Neural cell (in vitro differentiated cells): ENCODE measurements at places on chromosomes 16 and 17. TPM values are rescaled to one million over a fixed set of nuclear protein-coding genes. Genes with fewer than 3 reads are reported as not detected.

Gene CNGB1
- 19.1 and 20.7 TPM in 2 replicates for polyA plus RNA-seq

Gene UTS2R
- not detected in 2 replicates for polyA plus RNA-seq

Gene P2RX5
- 7.0 and 9.0 TPM in 2 replicates for polyA plus RNA-seq

Gene KRT27
- not detected in 2 replicates for polyA plus RNA-seq

Gene STX1B
- 4.5 and 9.2 TPM in 2 replicates for polyA plus RNA-seq

Gene OR4D1
- not detected in 2 replicates for polyA plus RNA-seq

Gene KRTAP9-8
- polyA plus RNA-seq, result not detected in 2 replicates

Gene WNK4
- 0.10 TPM in 1 of 2 replicates, not detected in the other for polyA plus RNA-seq

Gene SLC13A2
- polyA plus RNA-seq, result not detected in 2 replicates

Gene NLRC3
- polyA plus RNA-seq, result 0.30 and 0.57 TPM in 2 replicates

Gene SNX20
- polyA plus RNA-seq, result not detected in 2 replicates

Gene C1QL1
- polyA plus RNA-seq, result 0.19 TPM in 1 of 2 replicates, not detected in the other

Gene HAS3
- polyA plus RNA-seq, result 12.5 and 30.1 TPM in 2 replicates

Gene KCNJ16
- 1.5 and 1.7 TPM in 2 replicates for polyA plus RNA-seq

Gene RAB11FIP3
- polyA plus RNA-seq, result 55.0 and 60.4 TPM in 2 replicates

Gene MINK1
- polyA plus RNA-seq, result 38.1 and 51.4 TPM in 2 replicates

Gene SOX15
- polyA plus RNA-seq, result 0.47 and 1.5 TPM in 2 replicates

Gene TBC1D24
- polyA plus RNA-seq, result 27.1 and 30.1 TPM in 2 replicates

Gene HID1
- 26.6 and 29.8 TPM in 2 replicates for polyA plus RNA-seq

Gene TRAPPC1
- 34.0 and 38.3 TPM in 2 replicates for polyA plus RNA-seq

Gene DNAAF8
- polyA plus RNA-seq, result 3.4 and 6.2 TPM in 2 replicates

Gene KRT16
- not detected in 2 replicates for polyA plus RNA-seq

Gene HAGHL
- polyA plus RNA-seq, result 28.3 and 37.6 TPM in 2 replicates

Gene ALKBH5
- polyA plus RNA-seq, result 55.0 and 63.0 TPM in 2 replicates

Gene LRRC36
- 0.44 and 1.6 TPM in 2 replicates for polyA plus RNA-seq

Gene TMC8
- 0.24 and 0.41 TPM in 2 replicates for polyA plus RNA-seq

Gene CIITA
- polyA plus RNA-seq, result not detected in 2 replicates

Gene SMIM5
- 0.59 TPM in 1 of 2 replicates, not detected in the other for polyA plus RNA-seq

Gene TNFRSF12A
- 2.0 and 2.3 TPM in 2 replicates for polyA plus RNA-seq

Gene KIAA0753
- polyA plus RNA-seq, result 32.3 and 35.0 TPM in 2 replicates

Gene MYCBPAP
- polyA plus RNA-seq, result 0.34 and 0.35 TPM in 2 replicates

Gene LRRC37A
- 3.0 and 5.0 TPM in 2 replicates for polyA plus RNA-seq

Gene HBZ
- not detected in 2 replicates for polyA plus RNA-seq

Gene ZFP3
- polyA plus RNA-seq, result 0.05 and 0.20 TPM in 2 replicates

Gene RBBP6
- 75.5 and 95.4 TPM in 2 replicates for polyA plus RNA-seq

Gene NF1
- polyA plus RNA-seq, result 21.2 and 22.4 TPM in 2 replicates

Gene KRTAP4-6
- not detected in 2 replicates for polyA plus RNA-seq

Gene GRAPL
- not detected in 2 replicates for polyA plus RNA-seq

Gene PYY
- not detected in 2 replicates for polyA plus RNA-seq

Gene TEX19
- polyA plus RNA-seq, result not detected in 2 replicates

Gene NACA2
- polyA plus RNA-seq, result not detected in 2 replicates

Gene MYO15B
- 2.4 and 7.2 TPM in 2 replicates for polyA plus RNA-seq

Gene HP
- not detected in 2 replicates for polyA plus RNA-seq

Gene DNAH9
- 1.5 and 2.0 TPM in 2 replicates for polyA plus RNA-seq

Gene TK2
- 15.9 and 17.8 TPM in 2 replicates for polyA plus RNA-seq

Gene TBX21
- not detected in 2 replicates for polyA plus RNA-seq

Gene MEOX1
- polyA plus RNA-seq, result 0.50 TPM in 1 of 2 replicates, not detected in the other

Gene CRYBA1
- polyA plus RNA-seq, result not detected in 2 replicates

Gene ITGA2B
- polyA plus RNA-seq, result 3.1 and 3.9 TPM in 2 replicates

Gene RAB37
- polyA plus RNA-seq, result 0.32 TPM in 1 of 2 replicates, not detected in the other

Gene DHX8
- polyA plus RNA-seq, result 19.4 and 20.7 TPM in 2 replicates

Gene ITGB3
- 0.06 TPM in 1 of 2 replicates, not detected in the other for polyA plus RNA-seq

Gene KIF2B
- not detected in 2 replicates for polyA plus RNA-seq

Gene NPIPA3
- polyA plus RNA-seq, result 3.3 and 3.4 TPM in 2 replicates
